ENCODE measurements at places on chromosomes 2 and 18.

- no peak for DNase-seq
Measured at GRCh38 chr18:39425172-39425850, 1859.7 kb upstream of the CELF4 start.

- DNase-seq = no peak
Measured at GRCh38 chr18:10301831-10302483, 152.5 kb upstream of the APCDD1 start.

- no peak for DNase-seq
Measured at GRCh38 chr18:62152844-62153243, 34.0 kb downstream of the PIGN start.

DNA sequence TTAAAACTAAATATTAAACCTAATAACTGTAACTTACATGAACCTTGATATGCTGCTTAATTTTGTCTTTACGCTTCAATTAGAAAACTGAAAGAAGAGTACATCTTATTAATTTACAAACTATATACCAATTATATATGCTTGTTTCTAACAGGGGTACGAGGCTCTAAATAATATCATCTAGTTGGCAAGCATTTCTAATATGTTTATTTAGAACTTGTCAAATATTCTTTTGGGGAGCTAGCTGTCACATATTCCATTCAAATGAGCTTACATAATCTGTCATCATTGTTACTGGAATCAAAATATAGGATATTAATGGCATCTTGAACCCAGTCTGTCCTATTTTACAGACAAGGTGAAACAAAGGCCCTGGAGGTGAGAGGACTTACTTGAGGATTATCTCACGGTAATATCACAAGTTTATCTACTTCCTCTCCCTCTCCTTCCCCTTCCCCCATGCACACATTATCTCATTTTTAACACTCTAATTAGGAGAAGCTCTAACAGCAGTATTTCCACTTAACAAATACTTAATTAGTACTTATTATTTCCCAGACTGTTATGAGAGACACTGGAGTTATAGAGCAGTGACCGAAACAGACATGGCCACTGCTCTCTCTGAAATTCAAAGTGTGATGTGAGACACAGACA is 3.5 kb downstream of the PRKD3 start:
- DNase-seq = no peak

- no peak for DNase-seq
Measured at GRCh38 chr2:197615016-197615652, 60.3 kb downstream of the RFTN2 start.

- DNase-seq = peak; percentile 55
Measured at GRCh38 chr2:150640039-150640438, 152.6 kb upstream of the RND3 start.

DNA sequence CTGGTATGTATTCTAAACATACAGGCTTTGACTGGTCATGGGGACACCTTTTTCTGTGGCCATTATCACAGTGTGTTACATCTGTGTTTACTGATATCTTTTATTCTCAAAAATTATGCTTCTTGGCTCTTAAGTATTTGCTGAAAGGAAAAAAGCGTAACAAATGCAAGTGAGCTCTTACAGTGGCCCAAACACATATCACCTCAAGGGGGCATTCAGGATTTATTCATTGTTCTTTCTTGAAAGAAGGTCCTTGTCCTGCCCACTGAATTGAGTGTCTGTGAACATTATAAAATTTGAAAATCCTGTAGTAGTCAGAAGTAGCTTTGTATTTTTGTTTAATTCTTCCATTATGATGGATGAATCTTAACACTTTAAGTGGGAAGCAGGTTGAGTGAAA is 454.5 kb downstream of the XIRP2 start:
- DNase-seq = no peak

GRCh38 chr2:129483366-129483765 is 496.1 kb upstream of the RAB6C start:
- no peak for DNase-seq

DNA sequence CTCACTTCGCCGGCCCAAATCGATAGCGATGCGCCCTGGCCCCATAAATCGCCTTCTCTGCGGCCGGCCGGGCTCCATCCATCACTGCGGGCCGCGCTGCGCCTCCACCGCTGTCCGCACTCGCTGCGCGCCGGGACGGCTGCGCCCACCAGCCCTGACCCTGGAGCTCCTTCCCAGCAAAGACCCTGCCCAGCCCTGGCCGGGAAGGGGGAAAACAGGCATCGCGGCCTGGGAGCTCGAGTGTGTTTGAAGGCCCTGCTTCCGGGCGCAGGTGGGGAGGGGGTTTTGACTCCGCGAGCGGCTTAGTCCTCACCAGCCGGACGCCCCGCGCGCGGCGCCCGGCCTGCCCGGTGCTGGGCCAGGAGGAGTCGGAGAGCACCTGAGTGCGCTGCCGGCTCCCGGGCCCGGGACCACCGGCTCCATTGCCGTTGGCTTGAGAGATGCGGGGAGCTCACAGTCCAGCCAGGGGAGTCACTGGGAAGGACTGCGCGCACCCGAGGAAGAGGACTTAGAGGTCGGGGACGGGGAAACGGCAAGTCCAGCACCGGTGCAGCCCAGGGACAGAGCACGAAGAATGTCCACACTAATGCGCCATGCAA is 1.1 kb downstream of the PAX8 start:
- DNase-seq = no peak
